ENCODE measurements at places on chromosomes 3 and 15. TPM values are rescaled to one million over a fixed set of nuclear protein-coding genes. Genes with fewer than 3 reads are reported as not detected.

The CSPG4 gene
- total RNA-seq = 109 TPM

The CX3CR1 gene
- total RNA-seq = under 0.01 TPM

- DNase-seq = no peak
Observed at GRCh38 chr15:92413510-92413909, 19.8 kb downstream of the ST8SIA2 start.

DNA sequence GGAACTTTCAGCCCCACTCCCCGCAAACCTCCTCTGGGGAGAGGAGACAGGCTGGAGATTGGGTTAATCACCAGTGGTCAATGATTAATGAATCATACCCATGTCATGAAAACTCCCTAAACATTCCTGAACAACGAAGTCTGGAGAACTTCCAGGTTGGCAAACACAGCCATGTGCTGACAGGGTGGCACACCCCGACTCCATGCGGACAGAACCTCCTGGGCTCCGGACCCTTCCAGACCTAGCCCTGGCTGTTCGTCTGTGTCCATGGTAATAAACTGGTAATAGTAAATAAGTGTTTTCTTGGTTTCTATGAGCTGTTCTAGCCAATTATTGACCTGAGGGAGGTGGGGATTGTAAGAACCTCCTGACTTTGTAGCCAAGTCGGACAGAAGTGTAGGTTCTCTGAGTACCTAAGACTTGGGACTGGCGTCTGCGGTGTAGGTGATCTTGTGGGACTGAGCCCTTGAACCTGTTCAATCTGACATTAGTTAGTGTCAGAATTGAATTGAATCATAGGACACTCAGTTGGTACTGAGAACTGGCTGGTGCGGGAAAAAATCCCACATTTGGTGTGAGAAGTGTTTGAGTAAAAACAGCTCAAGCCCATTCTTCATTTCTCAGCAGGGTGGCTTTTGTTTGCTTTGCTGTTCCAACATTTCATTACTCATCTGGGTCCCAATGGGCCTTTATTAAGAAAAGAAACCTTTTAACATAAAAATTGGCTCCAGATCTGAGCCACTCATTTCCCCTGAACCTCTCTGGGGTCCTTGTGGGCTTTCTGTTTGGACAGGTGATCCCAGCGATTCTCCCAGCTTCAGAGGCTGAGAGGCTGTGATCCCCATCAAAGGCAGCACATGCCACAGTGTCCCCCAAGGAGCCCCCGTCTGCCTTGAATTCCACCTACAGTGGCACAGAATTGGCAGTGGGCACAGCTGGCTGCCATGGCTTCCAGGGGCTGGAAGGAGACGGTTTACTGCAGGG lies 151.0 kb downstream of the TJP1 start:
- DNase-seq = peak; percentile 83

The DHX30 gene
- 47.1 TPM for total RNA-seq

DNA sequence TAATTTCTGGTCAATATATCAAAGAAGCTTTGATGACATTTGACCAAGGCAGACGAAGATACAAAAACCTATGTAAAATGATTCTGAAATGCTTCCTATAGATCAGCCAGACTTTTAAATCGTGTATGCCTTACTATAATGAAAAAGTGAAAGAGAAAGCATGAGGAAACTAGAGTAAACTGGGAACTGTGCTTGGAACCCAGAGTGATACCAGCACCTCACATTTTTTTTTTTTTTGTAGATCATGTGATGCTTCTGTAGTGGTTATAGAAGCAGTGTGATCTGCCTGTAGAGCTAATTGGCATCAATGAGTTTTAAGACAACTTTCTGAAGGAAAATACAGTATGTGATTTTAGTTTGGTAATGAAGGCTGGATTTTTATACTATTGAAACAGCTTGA lies 150.7 kb downstream of the NLGN1 start:
- no peak for DNase-seq

- peak; percentile 95 for DNase-seq
Observed at GRCh38 chr15:39908186-39908585, 11.9 kb downstream of the GPR176 start.

- no peak for DNase-seq
Observed at GRCh38 chr3:4738737-4739274, 240.4 kb upstream of the BHLHE40 start.

The CKMT1A gene
- total RNA-seq = not detected

DNA sequence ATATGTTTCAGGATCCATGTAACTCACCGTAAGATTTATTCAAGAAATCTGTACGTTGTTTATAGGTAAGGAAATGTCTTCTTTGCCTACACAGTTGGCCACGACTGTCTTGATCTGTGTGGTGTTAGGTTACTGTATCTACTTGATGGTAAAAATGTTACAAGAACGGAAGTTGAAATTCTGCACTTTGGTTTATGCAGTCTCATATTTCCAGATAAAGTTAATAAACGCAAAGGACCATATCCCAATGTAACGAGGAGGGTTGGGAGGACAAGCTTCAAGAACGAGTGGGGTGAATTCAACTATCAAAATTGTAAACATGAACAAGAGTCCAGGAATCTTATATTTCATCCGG lies 1.0 kb downstream of the USF3 start:
- DNase-seq = peak; percentile 16

Measured in fibroblast of lung (primary cell).